ENCODE measurements at places on chromosomes 11 and 22.

GRCh38 chr11:2885017-2885677 lies 428 bp downstream of the CDKN1C start:
- peak; percentile 75 for DNase-seq

GRCh38 chr22:26887456-26887855 lies 230.1 kb downstream of the MIAT start:
- DNase-seq, result no peak

- DNase-seq, result no peak
These were observed 858.7 kb upstream of the CHORDC1 start for GRCh38 chr11:91081440-91082043.

GRCh38 chr11:57615308-57615707 lies 17.8 kb downstream of the SERPING1 start:
- no peak for DNase-seq

- no peak for DNase-seq
These were observed 61.4 kb downstream of the LIF start for GRCh38 chr22:30185129-30185528.

GRCh38 chr22:33817512-33818127 lies 102.7 kb downstream of the LARGE1 start:
- DNase-seq, result no peak

DNA sequence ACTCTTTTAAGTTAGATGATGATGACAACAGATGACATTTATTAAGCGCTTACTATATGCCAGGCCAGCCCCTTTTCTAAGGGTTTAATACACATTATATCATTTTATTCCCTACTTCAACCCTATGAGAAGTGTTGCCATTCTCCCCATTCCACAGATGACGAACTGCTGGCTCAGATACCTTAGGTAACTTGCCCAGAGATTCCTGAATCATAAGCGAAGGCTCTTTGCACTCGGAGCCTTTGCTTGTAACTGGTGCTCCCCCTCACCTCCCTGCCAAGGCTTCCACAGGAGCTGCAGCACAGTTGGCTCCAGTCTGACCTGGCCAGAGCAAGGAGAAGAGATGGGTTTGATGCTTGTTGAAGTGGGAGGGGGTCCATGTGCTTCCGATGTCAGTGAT lies 43.0 kb downstream of the DBX1 start:
- DNase-seq, result no peak

DNA sequence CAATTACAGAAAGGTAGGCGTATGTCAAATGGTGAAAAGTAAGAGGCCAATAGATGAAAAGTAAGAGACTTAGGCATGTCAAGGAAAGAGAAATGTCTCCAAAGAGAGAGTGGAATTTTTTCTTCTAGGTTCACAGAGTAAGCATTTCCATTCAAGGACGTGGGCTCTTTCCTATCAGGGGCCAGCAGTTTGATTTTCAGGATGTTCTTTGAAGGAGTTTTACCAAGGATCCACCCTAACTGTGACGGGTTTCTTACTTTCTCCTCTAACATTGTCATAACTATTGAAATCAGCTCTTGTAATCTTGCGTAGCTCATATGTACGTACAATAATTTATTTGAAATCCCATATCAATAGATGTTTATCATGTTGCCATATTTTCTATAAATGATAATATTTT lies 2112.2 kb upstream of the RAG2 start:
- DNase-seq, result no peak

- DNase-seq, result peak; percentile 75
These were observed 605 bp upstream of the COPB1 start for GRCh38 chr11:14500181-14500651.

DNA sequence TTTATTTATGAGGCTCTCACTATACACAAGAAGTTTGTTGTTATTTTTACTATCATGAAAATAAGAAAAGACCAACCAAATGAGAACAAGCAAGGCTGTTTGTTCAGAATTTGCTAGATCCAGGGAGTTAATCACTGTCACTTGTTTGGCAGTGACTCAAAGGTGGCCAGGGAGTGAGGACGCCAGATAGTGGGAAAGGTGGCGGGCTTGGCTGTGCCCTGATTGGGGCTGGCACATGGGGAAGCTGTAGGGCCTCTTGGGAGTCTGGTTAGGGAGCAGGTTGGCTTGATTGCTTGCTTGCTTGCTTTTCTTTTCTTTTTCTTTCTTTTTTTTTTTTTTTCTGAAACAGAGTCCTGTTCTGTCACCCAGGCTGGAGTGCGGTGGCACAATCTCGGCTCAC lies 53.1 kb upstream of the SLC22A12 start:
- DNase-seq, result no peak

DNA sequence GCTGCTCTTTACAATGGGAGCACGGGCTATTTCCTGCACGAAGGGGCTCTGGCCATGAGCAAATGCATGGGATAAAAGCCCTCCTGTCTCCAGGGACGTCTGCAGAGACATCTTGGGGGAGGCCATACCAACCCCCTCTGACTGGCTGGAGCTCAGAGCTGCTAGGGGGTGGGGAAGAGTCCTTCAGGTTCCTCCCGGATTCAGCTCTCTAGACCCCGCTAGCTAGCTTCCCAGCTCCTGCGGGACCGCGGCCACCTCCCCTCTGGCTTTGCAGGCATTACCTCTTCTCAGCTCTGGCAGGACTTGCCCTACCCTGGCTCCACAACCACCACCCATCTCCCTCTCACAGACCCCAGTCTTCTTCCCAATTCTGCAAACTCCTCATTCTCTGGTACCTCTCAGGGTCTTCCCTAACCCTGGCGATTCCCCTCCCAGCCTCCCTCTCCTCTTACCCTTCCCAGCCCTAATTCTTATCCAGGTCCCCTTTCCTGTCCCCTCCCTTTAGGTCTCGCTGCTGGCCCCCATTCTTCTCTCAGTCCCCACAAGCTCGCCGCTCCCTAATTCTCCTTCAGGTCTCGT lies 802 bp downstream of the SYT13 start:
- DNase-seq, result no peak

DNA sequence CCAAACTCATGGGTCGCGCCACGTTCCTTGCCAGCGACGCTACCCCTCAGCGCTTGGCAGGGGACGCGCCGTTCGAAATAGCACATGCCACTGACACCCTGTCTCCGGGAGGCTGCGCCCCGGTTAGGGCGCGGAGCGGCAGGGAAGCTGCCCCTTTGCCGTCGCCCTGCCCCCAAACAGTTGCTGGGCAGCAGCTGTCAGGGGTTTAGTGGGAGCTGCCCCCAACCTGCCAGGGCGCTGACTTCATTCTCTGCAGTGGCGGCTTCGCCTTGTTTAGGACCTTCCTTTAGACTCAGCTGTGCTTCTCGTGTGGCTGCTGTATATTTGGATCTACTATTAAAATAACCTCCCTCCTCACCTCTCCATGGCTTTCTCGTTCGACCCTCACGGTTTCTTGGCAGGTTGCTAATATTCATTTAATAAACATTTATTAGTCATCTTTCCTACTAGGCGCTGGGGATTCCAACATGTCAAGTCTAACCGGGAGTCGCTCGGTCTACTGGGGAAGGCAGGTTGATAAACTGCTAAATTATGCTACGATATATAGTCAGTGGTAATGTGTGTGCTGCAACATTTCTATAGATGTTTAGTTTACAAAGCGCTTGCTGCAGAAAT lies 782 bp downstream of the TMEM109 start:
- DNase-seq, result peak; percentile 42

DNA sequence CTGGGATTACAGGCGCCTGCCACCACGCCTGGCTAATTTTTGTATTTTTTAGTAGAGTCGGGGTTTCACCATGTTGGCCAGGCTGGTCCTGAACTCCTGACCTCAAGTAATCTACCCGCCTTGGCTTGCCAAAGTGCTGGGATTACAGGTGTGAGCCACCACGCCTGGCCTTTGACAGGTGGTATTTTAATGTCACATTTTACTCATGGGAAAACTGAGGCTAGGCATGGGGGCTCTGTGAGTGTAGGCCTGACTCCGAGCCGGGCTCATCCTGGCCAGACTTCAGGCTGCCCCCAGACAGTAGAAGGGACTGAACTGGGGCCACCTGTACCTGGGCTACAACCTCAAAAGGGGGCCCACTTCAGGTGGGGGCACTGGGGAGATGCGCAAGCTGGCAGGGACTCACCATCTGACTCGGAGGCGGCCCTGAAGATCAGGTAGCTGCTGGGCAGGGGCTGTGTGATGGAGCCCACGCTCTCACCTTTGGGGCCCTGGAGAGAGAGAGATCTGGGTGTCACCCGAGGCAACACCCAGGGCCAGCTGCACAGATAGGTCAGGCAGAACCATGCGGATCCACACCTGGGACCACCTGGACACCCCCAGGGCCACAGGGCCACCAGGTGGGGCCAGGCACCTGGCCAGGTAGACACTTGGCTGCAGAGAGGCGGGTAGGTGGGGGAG lies 45.8 kb downstream of the OSBPL5 start:
- no peak for DNase-seq

- DNase-seq, result no peak
These were observed 21.2 kb downstream of the GDPD5 start for GRCh38 chr11:75504501-75504900.

GRCh38 chr22:37187552-37187890 lies 526 bp downstream of the C1QTNF6 start:
- peak; percentile 64 for DNase-seq

- no peak for DNase-seq
These were observed 102.7 kb downstream of the NECTIN1 start for GRCh38 chr11:119626197-119626841.

- DNase-seq, result no peak
These were observed 123.9 kb downstream of the PAX6 start for GRCh38 chr11:31687256-31687655.

GRCh38 chr11:5196731-5197130 lies 3.8 kb downstream of the OR51V1 start:
- DNase-seq, result no peak

GRCh38 chr11:130874396-130874795 lies 41.9 kb downstream of the SNX19 start:
- DNase-seq, result no peak

GRCh38 chr11:64848826-64849597 lies 4.6 kb upstream of the CDC42BPG start:
- peak; percentile 82 for DNase-seq

DNA sequence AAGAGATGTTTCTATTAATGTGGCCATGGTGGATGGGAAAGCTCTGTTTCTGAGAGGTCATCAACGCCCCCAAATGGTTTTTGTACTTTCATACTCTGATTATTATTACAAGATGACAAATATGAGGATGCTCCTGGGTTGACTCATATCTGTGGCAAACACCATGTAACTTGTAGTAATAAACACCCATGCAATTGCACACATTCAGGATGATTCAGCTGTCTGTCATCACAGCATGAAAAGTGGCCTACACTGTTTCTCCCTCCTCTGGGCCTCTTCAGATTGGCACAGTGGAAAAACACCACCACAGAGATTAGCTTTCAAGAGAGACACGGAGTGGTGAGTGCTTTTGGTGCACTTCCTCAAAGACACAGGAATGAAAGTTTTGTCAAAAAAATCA lies 85.4 kb downstream of the MTNR1B start:
- DNase-seq, result peak; percentile 25

DNA sequence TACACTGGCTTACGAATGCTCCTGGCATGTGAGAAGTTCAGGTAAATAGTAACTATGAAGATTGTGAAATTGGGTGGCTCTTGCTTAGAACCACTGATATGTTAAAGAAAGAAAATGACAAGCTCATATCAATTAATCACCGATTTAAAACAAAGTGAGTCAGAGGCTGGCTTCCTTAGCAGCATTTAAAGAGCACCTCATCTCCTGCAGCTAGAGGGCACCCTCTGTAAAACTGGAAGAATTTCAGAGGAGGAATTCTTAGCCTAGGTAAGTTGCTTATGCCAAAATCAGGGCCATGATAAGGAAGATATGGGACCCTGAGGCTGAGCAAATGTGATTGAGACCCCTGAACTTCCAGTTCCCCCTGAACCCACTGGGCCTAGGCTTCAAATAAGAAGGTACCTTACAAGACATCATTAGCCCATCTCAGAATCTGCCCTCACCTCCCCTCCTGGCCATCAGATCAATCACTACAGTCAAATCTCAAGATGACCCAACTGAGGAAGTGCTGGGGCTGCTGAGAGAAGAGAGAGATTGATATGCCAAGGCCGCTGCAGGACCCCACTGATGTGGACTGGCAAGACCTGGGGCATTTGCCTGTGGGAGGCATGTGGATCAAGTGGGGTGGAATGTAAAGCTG lies 8.6 kb upstream of the CD3E start:
- peak; percentile 77 for DNase-seq

DNA sequence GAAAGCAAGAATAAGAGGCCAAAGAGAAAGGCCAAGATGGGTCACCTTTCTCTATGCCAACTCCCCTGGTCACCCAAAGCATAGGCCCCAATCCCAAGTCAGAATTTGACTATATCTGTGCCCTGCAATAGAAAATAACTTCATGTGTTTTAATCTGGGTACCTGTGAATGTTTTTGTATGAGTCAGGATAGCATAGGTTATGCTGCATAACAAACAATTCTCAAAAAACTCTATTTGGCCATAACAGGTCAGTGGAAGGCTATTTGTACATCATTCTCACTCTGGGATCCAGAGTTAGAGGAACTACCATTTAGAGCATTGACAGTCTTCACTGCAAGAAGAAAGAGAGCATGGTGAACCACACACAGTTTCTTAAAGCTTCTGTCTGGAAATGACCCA lies 167.3 kb downstream of the DBX1 start:
- no peak for DNase-seq

DNA sequence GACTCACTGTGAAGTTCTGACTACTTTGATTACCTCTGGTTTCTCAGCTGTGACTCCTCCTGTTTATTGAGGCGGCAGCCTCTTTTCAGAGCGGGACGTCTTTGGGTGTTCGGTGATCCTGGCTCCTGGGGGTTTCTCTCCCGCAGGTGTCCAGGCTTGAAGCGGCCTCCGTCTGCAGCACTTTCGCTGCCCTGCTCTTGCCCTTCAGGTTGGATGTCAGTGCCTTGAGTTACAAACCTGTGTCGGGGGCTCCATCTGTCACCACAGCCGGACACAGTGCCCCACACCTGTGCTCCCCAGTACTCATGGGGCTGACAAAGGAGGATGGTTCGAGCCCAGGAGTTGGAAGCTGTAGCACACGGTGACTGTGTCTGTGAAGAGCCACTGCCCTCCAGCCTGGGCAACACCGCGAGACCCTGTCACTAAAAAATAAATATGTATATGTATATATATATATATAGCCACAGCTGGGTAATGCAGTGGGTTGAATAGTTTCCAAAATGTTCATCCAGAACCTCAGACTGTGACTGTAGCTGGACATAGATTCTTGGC lies 104.1 kb downstream of the BRD1 start:
- DNase-seq, result no peak

DNA sequence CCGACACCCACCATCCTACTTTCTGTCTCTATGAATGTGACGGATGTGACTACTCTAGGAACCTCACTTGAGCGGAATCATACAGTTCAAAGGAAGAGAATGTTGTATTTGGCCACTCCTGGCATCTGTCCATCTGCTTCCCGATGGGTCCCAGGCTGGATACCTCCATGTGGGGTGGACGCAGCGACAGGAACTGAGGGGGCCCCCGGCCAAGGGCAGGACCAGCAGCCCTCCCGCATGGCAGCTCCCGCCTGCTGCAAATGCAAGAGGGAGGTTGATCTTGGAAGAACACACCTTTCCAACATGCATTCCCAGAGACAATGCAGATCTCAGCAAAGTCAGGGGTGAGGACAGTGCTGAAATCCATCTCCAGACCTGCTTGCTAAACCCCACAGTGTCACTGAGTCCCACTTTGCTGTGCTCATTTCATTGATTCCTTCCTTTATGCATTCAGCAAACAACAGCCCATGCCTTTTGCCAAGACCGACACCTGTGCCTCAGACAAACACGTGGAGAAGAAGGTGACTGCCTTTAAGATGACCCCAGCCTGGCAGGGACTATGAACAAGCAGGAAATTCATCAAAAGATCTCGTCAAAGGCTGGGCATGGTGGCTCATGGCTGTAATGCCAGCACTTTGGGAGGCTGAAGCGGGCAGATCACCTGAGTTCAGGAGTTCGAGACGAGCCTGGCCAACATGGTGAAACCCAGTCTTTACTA lies 246.2 kb downstream of the CTTN start:
- no peak for DNase-seq

Measured in HT-29 (cell line).